NCI-H2029 treated with DMSO at 0.1 percent for 48 hours (cell line): ENCODE measurements at places on chromosomes 11 and 22.
A peak's percentile ranks its signal among the peaks of the same experiment; 100 is the strongest.

GRCh38 chr11:92216789-92217188, 7.8 kb upstream of the FAT3 start:
- DNase-seq: no peak

GRCh38 chr11:107102692-107103477, 84.6 kb upstream of the GUCY1A2 start:
- peak; percentile 29 for DNase-seq

- no peak for DNase-seq
Measured at GRCh38 chr22:24489011-24489410, 6.1 kb upstream of the UPB1 start.

DNA sequence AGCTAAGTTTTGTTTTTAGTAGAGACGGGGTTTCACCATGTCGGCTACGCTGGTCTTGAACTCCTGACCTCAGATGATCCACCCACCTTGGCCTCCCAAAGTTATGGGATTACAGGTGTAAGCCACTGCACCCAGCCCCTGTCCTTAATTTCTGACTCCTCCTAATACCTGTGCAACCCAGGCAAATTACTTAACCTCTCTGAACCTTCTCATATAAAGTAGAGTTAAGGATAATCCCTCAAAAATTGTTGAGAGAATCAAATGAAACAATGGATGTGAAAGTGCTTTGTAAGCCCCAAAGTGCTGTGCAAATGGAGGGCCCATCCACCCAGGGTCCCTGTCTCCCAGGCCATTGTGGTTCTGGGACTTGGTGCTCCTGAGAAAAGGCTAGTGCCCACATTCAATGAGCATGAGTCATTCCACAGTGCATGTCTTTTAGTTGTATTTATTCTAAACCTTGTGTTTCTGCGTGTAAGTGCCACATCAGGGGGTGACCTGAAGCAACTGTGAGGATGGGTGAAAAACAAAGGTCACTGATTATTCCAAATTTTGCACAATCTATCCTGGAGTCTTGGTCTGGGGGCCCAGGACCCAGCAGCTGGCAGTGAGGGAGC, 61.4 kb upstream of the PTPRJ start:
- no peak for DNase-seq

- DNase-seq: no peak
Measured at GRCh38 chr11:120606211-120607010, 94.9 kb downstream of the GRIK4 start.

DNA sequence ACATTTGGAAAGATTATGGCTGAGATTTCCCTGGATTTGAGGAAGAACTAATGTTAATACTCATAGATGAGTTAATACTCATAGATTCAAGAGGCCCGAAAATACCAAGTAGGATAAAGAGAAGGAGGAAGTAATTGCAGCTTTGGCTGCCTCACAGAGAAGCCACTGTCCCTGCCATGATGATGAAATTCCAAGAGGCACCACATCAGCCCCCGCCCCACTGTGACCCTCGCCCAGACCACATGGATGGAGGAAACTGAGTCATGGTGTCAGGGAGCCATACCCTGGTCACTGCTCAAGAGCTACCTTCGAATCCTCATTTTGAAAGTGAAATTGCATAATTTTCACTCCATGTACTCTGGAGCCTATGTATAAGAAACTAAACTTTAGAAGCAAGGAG, 92.9 kb upstream of the SLC22A12 start:
- no peak for DNase-seq

DNA sequence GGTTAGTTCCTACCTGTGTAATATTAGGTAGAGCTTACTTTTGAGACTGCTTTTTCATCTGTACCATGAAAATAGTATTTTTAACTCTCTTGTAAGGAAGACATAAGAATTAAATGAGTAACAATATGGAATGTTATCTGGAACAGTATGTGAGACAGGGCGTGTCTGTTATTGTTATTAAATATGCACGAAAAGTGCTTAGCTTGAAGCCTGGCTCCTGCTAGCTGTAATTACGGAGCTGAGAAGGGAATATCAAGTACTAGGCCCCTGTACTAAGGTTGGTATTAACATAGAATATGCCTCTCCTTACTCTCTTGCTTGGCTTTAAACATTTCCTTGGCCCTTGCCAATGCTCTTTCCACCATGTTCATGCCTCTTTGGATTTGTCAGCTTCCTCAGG, 194.0 kb downstream of the FAM76B start:
- DNase-seq: no peak

DNA sequence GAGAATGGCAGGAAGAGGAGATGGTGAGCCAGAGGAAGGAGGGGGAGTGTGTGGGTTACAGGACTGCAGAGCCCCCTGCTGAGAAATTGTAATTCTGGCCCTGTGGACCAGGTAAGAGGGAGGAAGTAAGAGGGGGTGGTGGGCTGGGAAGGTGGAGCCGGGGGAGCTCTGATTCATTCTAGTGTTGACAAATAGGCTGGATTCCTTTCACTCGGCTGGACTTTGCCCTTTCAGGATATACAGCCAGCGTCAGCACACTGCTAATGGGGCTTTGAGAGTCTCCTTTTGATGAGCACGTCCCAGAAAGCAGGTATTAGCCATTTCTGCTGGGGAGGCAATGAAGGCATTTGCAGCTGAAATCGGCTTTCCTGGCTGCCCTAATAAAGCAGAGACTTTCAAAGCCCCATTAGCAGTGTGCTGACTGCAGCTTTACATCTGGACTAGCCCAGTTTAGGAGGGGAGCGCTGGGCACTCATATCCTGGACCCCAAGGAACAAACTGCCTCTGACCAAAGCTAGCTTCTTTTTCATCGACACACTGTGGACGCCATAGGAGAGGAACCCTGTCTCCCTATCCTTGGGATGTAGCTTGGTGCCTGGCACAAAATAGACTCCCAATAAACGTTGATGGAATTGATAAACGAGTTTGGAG, 44.8 kb upstream of the CADM1 start:
- no peak for DNase-seq

- no peak for DNase-seq
Measured at GRCh38 chr11:118889797-118890196, 6.1 kb downstream of the CXCR5 start.

GRCh38 chr11:55481416-55481815, 72.9 kb upstream of the OR4C15 start:
- DNase-seq: no peak

GRCh38 chr22:19360300-19360792, 68.8 kb upstream of the CLTCL1 start:
- DNase-seq: no peak

DNA sequence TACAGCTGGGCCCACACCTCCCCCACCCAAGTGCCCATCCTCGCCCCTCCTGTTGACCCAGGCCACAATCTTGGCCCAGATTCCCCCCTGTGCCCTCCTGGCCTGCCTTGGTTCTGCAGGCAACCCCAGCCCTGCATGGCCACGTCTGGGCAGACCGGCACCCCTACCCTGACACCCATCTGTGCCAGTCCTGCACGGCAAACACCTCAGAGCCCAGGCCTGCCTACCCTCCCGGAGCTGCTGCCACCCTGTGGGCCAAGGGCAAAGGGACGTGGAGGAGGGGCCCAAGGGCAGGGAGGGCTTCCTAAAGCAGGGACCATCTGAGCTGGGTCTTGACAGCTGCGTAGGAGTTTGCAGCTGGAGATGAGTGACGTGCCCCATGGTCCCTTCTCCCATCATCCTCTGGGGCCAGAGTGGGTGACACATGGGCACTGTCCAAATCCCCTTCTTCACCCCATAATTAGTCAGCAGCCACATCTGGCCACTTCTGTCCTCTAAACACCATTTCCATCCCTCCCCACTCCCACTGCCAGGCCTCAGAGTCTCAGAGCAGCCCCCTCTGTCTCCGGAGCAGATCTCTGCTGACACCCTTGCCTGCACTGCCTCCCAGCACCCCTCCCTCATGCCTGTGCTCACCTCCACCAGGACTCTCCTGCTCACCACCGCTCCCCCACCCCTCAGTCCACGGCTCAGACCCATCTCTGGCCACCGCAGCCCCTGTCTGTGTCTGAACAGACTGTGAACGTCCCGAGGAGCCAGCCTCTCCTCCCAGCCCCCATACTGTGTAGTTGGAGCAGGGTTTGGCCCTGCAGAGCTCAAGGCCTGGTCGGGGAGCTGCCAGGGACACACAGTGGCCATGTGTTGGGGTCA, 35.6 kb upstream of the PPARA start:
- no peak for DNase-seq

- no peak for DNase-seq
Measured at GRCh38 chr11:73330569-73331093, 22.6 kb downstream of the ARHGEF17 start.

DNA sequence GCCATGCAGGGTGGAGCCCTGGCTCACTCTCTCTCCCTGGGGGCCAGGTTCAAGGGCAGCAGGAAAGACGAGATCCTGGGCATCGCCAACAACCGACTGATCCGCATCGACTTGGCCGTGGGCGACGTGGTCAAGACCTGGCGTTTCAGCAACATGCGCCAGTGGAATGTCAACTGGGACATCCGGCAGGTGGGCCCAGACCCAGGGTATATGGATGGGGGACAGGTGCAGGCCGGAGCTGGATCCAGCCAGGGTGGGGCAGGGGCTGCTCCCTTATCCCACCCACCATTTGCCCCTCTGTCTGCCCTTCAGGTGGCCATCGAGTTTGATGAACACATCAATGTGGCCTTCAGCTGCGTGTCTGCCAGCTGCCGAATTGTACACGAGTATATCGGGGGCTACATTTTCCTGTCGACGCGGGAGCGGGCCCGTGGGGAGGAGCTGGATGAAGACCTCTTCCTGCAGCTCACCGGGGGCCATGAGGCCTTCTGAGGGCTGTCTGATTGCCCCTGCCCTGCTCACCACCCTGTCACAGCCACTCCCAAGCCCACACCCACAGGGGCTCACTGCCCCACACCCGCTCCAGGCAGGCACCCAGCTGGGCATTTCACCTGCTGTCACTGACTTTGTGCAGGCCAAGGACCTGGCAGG, 2.9 kb downstream of the TRPT1 start:
- DNase-seq: no peak

- DNase-seq: no peak
Measured at GRCh38 chr11:120432056-120433018, 79.2 kb upstream of the GRIK4 start.

DNA sequence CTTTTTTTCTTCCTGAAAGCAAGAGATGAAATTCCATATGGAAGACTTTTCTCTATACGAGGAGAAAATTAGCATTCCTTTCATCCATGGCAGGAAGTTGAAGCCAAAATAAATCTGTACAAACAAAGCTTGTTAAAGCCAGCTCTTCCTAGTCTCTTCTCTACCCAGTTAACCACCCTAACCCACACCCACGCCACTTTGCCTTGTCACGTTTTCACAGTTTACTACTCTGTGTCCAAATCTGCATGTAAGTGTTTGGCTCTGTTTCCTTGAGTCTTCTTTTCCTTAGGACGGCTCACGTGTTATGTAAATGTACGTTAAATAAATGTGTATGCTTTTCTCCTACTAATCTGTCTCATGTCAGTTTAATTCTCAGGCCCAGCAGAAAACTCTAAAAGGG, 7.1 kb upstream of the HMOX1 start:
- no peak for DNase-seq

- DNase-seq: no peak
Measured at GRCh38 chr11:62553839-62554361, 7.3 kb upstream of the AHNAK start.

DNA sequence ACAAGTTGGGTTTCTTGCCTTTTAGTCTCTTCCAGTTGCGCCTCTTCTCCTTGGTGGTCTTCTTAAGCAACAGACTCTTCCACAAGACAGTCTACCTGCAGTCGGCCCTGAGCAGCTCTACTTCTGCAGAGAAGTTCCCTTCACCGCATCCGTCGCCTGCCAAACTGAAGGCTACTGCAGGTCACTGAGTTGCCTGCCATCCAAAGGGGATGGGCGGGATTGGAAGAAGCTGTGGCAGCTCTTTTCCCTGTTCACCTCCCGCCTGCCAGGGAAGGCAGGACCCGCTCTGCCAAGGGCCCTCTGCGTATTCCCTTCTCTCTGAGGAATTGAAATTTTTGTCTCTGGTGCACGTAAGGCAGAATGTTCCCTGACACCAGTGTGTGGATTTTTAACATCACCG, 9.2 kb upstream of the STT3A start:
- no peak for DNase-seq
